ENCODE measurements at places on chromosomes 5 and 9.

DNA sequence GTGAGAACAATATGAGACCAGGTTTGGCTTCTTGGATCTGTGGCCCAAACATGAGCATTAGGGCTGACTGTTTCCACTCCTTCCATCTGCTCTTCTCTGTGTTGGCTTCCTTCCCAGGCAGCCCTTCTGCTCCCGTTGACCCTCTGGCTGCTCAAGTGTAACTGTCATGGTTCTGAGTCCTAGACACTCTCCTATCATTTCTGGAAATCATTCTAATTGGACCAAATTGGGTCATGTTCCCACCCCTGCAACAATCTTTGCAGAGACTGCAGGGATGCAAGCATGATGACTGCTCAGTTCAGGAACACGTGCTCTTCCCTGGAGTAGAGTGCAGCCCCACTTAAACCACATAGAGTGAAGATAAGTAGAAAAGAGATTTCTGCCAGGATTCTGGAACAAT, 741.4 kb downstream of the TAF11L14 start:
- no peak for DNase-seq

GRCh38 chr9:16306586-16306985, 563.9 kb downstream of the BNC2 start:
- DNase-seq = no peak

DNA sequence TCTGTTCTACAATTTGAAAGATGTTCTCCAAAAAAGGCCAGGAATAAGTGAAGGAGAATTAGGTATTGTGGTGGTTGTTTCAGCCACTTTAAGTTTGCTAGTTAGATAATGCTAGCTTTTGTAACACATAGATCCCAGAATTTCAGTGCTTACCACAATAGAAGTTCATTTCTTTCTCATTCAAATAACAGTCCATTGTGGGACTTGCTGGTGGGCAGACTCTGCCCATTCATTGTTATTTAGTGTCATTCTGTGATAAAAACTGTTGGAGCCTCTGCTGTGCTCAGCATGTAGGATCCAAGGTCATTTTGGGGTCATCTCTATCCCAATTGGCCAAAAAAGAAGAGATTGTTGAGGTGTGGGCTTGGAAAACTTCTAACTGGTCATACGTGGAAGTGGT, 106.8 kb downstream of the CCDC192 start:
- DNase-seq = no peak

DNA sequence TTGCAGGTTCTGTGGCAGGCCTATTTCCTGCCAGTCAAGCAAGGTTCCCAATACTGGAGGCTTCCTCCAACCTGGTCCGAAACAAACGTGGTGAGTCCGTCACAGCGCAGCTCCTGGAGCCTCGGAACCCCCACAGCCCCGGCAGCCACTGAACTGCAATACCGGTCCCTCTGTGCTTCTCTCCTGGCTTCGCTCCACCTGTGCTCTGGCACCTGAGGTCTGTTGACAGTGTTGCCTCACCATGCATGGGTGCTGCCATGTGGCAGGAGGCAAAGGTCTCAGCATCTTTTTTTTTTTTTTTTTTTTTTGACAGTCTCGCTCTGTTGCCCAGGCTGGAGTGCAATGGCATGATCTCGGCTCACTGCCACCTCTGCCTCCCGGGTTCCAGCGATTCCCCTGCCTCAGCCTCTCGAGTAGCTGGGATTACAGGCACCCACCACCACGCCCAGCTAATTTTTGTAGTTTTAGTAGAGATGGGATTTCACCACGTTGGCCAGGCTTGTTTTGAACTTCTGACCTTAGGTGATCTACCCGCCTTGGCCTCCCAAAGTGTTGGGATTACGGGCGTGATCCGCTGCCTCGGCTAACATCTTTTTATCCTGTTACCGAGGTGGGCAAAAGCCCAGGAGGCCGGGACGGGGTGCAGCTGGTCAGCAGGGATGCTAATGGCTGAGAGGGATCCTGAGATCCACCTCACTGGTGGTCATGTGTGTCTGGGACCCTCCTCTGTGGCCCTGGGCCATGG, 57.1 kb upstream of the RNU6ATAC start:
- DNase-seq = no peak

DNA sequence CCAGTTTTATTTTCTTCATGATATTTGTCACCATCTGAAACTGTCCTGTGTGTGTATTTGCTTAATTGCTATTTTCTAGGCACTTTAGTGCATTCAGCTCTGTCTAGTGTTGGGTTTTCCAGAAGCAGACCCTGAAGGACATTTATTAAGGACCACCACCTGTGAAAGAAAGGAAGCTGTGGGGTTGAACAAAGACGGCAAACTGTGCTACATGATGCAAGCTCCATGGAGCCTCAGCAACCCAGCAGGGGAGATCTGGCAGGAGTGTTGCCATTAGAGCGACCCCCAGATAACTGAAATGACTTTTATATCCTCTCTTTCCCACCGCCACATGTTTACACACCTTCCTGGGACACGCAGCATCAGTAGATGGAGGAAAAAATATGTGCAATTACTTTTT, 125.5 kb downstream of the GABRB2 start:
- DNase-seq = no peak

DNA sequence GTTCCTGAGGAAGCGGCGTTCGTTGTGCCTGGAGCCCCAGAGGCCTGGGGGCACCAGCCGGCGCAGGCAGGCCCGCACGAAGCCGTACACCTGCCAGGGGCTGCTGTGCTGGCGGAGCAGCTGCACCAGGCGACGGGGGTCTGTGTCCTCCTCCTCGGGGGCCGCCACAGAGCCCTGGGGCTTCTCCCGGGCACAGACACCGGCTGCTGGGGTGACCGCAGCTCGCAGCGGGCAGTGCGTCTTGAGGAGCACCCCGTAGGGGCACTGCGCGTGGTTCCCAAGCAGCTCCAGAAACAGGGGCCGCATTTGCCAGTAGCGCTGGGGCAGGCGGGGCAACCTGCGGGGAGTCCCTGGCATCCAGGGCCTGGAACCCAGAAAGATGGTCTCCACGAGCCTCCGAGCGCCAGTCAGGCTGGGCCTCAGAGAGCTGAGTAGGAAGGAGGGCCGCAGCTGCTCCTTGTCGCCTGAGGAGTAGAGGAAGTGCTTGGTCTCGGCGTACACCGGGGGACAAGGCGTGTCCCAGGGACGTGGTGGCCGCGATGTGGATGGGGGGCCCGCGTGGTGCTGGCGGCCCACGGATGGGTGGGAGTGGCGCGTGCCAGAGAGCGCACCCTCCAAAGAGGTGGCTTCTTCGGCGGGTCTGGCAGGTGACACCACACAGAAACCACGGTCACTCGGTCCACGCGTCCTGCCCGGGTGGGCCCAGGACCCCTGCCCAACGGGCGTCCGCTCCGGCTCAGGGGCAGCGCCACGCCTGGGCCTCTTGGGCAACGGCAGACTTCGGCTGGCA, 1.3 kb downstream of the TERT start:
- no peak for DNase-seq

DNA sequence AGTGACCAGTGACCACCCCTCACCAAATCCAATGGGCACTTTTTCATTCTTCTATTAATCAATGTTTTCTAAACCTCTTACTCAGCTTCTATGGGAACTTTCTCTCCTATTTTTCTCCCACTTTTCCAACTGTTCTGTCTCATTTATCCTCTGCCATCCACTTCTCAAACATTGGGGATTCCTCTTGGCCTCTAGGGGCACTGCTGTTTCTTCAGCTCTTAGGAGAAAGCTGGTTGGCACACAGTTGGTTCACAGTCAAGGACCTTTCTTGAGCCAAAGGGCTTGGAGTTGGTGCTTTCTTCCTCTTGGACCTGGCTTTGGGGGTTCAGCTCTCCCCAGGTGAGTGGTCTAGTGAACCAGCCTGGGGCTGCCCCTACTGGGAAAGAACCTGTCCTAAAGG, 112.2 kb upstream of the LHFPL2 start:
- DNase-seq = no peak

GRCh38 chr5:34539183-34539582, 116.9 kb upstream of the RAI14 start:
- DNase-seq = no peak

- no peak for DNase-seq
Measured at GRCh38 chr5:139844472-139845145, 49.0 kb downstream of the PSD2 start.
